SK-N-MC (cell line): ENCODE measurements at places on chromosomes 11 and 22.

- DNase-seq: no peak
Measured at GRCh38 chr22:36514766-36515165, 7.9 kb upstream of the FOXRED2 start.

DNA sequence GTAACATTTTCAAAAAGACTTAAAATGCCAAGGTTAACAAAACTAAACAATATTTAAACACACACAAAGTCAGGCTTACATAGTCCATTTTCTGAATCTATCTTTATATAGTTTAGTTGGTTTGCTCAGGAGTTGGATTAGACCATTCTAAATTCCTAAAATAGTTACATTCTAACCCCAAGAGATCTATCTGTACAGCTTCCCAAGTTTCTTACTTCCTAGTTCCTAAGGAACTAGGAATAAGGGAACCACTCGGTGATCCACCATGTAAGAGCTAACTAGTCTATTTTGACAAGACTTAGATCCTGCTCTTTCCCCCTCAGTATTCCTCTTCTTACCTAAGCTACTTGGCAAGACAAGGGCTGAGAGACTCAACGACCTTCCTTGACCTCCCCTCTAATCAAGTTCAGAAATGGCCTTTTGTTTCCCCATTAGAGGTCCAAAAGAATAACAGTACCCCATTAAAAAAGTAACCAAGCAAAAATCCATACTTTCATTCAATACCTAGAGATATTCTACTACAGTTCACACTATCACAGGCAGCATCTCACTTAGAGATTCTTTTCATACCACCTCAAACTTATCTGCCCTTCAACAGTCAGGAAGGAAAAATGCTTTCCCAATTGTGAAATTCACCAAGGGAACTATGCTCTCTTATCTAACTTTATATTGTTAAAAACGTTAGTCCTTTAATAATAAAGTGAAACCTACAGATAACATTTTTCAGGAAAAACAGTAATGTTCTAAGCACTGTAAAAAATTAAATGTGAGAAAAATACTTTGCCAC, 253.1 kb downstream of the TTC28 start:
- no peak for DNase-seq

DNA sequence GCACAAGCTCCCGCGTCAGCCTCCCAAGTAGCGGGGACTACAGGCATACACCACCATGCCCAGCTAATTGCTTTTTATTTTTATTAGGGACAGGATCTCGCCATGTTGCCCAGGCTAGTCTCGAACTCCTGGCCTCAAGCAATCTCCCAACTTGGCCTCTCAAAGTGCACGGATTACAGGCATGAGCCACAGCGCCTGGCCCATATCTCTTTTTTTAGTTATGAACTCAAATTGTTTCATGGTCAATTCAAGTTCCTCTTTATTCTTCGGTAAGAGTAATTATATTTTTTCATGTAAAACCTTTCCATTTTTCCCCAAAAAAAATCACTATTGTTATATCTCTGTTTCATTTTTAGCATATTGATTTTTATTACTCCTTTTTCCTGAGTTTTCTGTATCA, 25.5 kb downstream of the FCHSD2 start:
- no peak for DNase-seq

- DNase-seq: no peak
Measured at GRCh38 chr11:62132689-62133293, 9.0 kb downstream of the INCENP start.

DNA sequence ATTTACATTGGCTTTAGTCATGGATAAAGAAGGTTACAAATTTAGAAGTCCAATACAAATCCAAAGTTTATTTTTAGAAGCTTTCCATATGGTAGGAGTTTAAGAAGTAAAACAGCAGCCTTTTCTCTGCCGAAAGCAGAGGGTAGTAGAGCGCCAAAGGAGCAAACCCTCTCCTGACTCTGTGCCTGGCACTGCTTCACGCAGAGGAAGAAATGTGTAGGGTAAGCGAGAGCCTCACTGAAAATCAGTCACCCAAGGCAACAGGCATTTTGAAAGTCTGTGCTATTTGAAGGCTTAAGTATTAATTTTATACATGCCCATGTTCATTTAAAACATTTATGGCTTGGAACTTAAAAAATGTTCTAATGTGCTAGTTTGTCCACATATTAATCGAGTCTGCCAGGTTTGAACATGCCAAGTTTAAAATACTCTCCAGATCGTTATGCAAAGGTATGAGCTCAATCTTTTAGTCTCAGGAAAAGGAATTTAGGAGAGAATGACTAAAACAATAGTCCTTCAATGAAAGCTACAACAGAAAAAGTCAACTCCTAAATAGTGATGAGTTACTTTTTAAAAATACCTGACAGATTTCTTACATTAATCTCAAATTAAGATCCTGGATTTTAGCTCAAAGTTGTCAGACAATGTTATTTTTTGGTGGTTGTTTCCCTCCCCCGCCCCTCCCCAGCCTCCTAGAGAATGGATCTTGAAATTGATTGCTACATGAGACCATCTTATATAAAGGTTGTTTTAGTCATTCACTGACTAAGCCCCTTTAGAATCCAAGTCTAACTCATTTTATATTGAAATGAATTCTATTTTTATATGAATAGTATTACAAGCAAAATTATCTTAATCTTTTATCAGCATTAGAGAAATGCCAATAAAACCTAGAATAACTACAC, 38.7 kb downstream of the MRTFA start:
- no peak for DNase-seq

DNA sequence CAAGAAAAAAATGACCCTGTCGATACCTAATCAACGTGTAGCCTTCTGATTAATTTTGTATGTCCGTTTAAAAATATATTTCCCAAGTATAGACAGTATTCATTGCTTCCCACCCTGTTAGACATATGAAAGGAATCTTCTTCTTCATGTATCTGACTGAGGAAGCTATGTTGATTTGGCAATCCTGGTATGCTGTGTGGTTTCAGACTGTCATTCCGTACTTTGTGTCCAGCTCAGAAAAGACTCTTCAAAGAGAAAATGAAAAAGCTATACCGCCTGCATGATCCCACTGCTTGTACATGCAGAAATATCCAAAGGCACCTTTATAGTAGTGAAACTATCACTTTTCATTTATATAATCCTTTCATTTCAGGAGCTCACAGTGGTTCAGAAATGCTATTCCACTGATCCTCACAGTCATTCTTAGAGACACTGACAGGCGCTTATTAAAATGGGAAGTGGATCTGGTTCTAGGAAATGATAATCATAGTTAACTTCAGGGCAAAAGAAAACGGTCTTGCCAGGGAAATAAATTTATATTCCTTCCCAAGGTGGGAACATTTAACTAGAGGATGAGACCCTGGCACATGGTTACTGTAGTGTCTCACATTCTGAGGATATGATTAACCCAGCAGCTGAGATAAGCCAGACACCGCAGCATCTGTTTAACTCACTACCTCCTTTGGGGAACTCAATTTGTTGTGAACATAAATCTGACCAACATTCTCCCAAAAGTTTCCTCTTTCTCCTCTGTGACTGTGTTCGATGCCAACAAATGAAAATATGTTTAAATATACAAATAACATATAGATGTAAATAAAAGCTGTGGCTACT, 599.2 kb upstream of the LUZP2 start:
- no peak for DNase-seq

DNA sequence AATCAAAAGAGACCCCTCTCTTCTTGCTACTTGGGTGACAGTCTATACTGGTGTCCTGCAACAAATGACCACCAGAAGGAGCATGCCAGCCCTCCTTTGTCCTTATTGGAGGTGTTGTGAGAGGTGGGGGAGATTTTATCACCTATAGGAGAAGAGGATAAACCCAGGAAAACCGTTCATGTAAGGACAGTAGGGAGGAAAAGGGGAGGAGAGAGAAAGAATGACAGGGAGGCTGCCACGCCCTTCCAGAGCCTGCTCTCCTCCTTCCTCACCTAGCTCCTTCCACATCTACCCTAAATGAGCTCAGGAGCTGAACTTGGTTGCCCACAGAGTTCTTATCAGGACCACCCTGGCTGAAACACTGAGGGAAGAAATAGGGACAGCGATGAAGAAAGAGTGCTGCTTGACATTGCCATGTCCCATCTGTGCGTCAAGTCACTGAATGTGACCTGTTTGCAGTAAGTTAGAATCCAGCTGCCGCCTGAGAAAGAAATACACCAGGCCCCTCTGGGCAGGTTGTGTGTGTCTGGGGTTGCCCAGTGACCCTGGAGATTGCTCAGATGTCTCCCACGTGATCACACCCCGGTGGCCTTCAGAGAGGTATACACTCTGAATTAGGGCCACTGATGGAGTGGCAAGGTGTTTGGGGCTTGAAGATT, 40.4 kb upstream of the ETS1 start:
- DNase-seq: no peak

DNA sequence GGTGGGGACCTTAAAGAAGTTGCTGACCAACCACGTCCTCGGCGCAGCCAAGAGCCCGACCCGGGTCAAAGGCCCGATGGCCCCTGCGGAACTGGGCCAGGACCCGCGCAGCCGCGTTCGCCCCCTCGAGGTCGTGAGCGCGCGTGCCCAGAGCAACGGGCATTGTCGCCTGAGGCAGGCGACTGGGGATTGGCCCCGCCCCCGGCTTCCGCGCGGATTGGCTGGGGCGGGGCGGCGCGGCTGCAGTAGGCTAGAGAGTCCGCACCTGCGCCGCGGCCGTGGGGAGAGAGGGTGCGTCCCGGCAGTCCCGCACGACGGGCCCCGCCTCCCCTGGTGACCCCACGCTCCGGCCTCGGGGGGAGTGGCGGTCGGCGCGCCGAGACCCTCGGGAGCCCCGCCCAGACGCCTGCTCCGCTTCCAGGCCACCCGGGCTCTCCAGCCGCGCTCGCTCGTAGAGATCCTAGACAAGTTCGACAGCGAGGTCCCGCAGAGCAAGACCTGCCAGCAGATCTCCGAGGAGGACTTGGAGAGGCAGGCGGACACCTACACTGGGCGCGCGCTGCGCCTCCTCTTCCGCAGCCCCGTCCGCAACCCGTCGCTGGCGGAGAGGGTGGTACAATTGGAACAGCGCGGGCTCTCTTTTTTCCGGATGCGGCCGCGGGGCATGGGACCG, 8.3 kb upstream of the PPIL2 start:
- DNase-seq: no peak

GRCh38 chr11:6611963-6612212, 128 bp downstream of the TAF10 start:
- DNase-seq: no peak

- no peak for DNase-seq
Measured at GRCh38 chr11:706439-706956, 467 bp downstream of the EPS8L2 start.

DNA sequence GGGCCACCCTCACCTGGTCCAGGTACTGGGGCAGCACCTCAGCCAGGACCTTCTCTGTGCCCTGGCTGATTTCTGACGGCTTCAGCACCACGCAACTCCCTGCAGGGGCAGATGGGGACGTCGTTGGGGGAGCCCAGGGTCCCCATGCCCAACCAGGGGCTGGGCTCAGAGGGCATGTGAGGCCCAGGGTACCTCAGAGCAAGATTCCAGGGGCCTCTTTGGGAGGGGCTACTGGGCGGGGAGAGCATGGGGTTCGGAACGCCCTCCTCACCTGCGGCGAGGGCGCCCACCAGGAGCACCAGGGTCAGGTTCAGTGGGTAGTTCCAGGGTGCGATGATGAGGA, 8.1 kb downstream of the ALDH3B2 start:
- DNase-seq: no peak

DNA sequence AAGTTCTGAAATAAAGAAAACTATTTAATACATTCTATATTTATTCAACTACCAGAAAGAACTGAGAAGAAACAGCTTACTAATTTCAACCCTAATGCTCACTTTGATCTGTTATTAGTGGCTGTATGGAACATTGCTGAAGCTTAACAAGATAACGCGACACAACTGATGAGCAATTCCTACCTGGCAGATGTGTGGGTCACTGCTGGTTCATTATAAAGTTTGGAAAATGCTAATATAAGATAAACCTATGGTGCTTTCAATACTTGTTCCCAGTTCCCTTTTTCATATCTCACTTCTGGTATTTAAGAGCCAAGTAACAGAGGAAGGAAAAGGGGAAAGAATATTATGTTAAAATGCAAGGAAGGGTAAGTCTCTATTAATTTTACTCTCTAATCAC, 10.5 kb downstream of the CTSC start:
- no peak for DNase-seq

DNA sequence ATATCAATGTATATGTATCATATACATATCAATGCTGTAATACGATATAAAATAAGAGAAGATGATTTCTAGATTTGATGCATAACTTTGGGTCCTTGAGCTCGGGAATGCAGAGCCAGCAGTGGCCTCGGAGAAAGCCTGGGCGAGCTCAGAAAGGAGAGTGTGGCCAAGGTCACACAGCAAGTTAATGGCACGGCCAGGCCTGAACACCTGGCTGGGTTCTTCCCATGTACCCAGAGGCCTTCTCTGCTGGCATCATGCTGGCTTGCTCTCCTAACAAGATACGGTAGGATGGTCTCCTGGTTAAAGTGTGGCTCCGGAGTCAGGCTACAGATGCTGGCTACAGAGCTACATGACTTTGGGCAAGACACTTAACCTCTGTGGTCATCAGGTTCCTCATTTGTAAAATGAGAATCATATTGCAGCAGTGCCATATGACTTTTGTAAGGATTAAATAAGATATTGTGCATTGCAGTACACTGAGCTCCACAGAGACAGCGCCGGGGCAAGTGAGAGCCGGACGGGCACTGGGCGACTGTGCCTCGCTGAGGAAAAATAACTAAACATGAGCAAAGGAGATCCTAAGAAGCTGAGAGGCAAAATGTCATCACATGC, 29.9 kb downstream of the TPST2 start:
- no peak for DNase-seq

DNA sequence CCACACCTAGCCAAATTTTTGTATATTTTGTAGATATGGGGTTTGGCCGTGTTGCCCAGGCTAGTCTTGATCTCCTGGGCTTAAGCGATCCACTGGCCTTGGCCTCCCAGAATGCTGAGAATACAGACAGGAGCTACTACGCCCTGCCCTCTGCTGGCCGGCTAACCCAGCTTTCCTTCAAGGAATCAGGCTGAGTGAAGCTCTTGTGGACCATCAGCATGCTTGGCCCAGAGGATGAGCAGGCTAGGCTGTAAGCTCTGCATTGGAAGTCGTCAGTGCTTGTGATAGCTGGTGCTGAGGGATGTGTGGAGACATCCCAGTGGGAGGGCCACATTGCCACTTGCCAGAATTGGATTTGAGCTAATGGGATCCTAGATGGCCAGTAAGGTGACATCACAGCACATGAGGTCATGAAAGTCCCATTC, 60.6 kb downstream of the MED15 start:
- no peak for DNase-seq

DNA sequence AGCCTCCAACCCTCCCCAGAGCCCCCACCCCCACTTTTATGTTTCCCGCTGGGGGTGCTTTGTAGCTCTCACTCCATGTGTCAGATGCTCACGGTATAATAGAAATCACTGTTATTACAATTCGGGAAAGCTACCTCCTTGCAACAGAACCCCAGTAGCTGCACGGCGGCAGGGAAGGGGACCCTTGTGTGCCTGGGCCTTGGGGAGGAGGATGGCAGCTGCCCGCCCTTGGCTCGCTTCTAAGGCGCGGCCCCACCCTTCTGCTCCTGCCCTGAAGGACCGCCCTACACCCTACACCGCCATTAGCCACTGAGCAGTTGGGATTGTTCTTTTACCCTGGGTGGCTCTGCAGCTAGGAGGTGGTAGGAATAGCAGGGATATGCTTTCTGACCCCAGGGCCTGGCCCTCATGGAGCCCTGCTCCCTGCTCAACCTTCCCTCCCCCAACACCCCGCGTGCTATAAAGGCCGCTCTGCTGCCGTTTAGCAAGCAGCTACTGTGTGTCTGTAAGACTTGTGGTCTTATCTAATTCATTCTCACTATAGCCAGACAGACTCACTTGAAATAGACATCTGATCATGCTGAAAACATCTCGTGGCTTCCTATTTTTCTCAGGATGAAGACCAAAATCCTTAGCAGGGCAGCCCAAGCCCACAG, 219.7 kb downstream of the CEP164 start:
- DNase-seq: no peak
